ENCODE measurements at places on chromosomes 2 and 18. TPM values are rescaled to one million over a fixed set of nuclear protein-coding genes. Genes with fewer than 3 reads are reported as not detected.

PKP4 gene
- 59.1 TPM for total RNA-seq

ANXA4 gene
- total RNA-seq: 82.9 TPM

ATF2 gene
- total RNA-seq: 94.5 TPM

- no peaks in the 10 kb centered on the region for H3K36me3 ChIP-seq
- no peaks in the 10 kb centered on the region for H3K4me1 ChIP-seq
Observed at GRCh38 chr2:18540872-18541271, 19.6 kb downstream of the RDH14 start.

- H3K36me3 ChIP-seq: peaks cover 13% of the 10 kb centered on the region
- peak overlapping the region; percentile 87 for H3K27ac ChIP-seq
- DNase-seq: peak; percentile 37
- H3K27me3 ChIP-seq: no peaks in the 10 kb centered on the region
- peak overlapping the region; percentile 86 for H3K4me3 ChIP-seq
Observed at GRCh38 chr18:3246635-3247239, 864 bp upstream of the MYL12A start.

DNA sequence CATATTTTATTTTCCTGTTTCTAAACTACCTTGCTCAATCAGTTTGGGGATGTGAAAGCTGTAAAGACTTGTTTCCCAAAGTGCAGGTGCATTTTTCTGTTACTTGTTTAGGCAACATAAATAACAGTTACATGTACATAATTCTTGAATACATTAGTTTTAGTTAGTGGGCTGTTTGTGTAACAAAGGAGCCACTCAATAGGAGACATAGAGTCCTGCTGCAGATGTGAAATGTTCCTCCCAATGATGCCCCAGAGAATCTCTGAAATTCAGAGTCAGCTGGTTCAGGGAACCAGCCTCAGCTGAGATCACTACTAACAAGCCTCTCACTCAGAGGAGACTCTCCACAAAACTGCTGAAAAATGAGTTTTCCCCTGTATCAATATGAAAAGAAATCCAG is 91.5 kb upstream of the TWSG1 start:
- no peaks in the 10 kb centered on the region for H3K36me3 ChIP-seq
- H3K27me3 ChIP-seq: no peaks in the 10 kb centered on the region
- H3K4me1 ChIP-seq: no peaks in the 10 kb centered on the region
- DNase-seq: no peak

Data from PC-9 (cell line).